ENCODE measurements at places on chromosomes 7 and 10. TPM values are rescaled to one million over a fixed set of nuclear protein-coding genes. Genes with fewer than 3 reads are reported as not detected.
A peak's percentile ranks its signal among the peaks of the same experiment; 100 is the strongest.

The PRSS37 gene
- 0.72 TPM for total RNA-seq

The EEPD1 gene
- 9.9 TPM for total RNA-seq

The SPOCK2 gene
- 0.24 TPM for total RNA-seq

The ZNF746 gene
- total RNA-seq, result 15.2 TPM

The TAC1 gene
- 4.6 TPM for total RNA-seq

The ANK3 gene
- 79.4 TPM for total RNA-seq

The TM9SF3 gene
- 159 TPM for total RNA-seq

The FAM131B gene
- 7.2 TPM for total RNA-seq

The XRCC2 gene
- 2.2 TPM for total RNA-seq

The CRHR2 gene
- 0.72 TPM for total RNA-seq

The CYP3A4 gene
- 0.72 TPM for total RNA-seq

The CYP3A7 gene
- 1.2 TPM for total RNA-seq

DNA sequence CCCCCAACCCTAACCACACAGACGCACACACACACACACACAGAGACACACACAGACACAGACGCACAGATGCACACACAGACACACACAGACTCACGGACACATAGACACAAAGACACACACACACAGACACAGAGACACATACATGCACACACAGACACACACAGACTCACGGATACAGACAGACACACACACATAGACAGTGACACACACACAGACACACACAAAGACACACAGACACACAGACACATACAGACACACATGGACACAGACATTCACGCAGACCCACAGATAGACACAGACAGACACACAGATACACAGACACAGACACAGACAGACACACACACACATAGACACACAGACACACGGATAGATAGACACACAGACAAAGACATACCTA, 2.1 kb downstream of the CALML5 start:
- DNase-seq, result no peak

GRCh38 chr10:114291516-114291915, 52.5 kb downstream of the VWA2 start:
- DNase-seq, result no peak

DNA sequence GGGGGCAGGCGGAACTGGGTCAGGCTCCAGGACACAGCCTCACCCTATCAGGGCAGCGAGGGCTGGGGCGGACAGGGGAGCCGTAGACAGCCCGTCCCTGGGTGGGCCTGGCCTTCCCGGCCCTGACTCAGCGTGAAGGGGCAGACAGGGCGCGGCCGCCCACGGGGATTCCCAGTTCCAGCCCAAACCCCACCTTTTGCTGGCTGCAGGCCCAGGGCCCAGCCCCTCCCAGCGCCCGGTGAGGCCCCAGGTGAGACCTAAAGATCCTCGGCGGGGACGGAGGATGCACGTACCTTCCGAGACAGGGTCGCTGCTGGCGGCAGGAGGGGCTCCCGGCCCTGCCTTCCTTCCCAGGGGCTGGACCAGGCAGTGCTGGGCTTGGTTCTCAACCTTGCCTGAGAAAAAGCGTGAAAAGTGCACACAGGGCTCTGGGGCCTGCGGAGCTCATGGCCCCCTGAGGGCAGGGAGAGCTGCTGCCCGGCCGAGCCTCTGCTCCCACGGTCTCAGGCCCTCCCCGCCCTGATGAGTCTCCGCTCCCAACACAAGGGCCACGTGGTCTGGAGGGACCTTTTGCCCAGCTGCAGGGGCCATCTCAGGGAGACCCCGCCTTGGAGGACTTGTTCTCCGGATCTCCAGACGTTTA, 43.9 kb upstream of the DNAJB6 start:
- DNase-seq, result no peak

DNA sequence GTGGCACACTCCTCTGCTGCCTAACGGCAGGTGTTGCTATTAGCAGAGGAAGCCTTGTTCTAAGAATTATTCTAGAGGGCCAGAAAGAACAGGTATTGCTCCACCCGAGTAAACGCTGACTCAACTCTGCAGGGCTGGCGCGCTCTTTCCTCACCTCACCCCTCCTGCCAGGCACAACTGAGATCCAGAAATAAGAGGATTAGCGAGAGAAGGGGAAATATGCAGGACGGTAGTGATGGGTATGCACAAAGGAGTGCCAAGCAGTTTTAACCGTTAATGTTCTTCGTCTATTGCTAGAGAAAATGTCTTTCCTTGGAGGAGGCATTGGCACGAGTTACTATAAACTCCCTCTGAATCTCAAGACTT, 369 bp upstream of the SCIN start:
- DNase-seq, result peak; percentile 14

- DNase-seq, result no peak
Observed at GRCh38 chr7:135169141-135169963, 1.2 kb downstream of the CYREN start.

GRCh38 chr10:22714479-22715289, at the start of gene PIP4K2A:
Gene PIP4K2A (minus strand): TSS chr10:22714578. CDS start chr10:22714326, 252 bp downstream.
- peak; percentile 80 for DNase-seq

DNA sequence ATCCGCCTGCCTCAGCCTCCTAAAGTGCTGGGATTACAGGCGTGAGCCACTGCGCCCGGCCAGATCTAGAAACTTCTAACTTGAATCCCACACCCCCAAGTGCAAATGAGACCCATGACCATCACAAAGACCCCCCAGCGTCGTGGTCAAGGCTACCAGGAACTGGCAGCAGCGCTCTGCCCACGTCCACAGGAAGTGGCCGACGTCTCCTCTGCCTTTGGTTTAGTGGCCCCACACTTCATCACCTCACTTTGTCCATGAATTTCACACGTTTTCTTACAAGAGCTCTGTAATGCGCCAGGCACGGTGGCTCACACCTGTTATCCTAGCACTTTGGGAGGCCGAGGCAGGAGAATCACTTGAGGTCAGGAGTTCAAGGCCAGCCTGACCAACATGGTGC, 53.5 kb upstream of the TNRC18 start:
- DNase-seq, result no peak

DNA sequence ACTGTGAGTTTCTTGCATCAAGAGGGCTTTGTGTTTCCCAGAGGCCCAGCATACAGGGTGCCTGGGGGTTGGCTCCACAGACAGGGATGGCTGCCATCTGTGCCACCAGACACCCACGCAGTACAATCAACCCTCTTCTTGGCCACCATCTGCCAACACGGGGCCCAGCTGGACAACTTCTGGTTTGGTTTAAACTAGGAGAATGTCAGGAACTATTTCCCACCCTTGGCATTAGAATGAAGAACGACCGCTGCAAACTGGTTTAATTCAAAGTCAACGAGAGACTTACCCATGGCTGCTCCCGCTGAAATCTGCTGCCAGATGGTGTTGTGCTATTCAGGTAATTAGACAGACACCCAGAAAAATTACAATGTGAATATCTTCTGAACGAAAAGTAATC, 27.8 kb downstream of the NMT2 start:
- no peak for DNase-seq

DNA sequence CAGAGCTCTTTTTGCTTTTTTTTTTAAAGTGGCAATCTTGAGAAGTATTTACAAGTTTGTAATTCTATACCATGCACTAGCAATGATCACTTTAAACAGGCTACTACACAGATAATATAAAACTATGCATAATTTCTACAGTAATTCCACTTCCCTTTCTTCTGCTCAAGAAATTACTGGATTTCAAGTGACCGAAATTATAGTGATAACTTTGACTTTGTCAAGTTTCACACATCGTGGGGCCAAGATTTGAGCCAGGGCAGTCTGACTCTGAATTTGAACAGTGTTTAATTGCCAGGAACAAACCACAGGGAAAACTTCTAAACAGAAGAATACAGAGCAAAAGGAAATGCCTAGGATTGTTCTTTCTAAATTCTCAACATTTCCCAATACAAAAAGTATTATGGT, 288.3 kb upstream of the MKLN1 start:
- no peak for DNase-seq

GRCh38 chr10:52443419-52444388, 129.6 kb downstream of the DKK1 start:
- no peak for DNase-seq

GRCh38 chr10:24944512-24945255, 7.7 kb downstream of the PRTFDC1 start:
- DNase-seq, result peak; percentile 93

- DNase-seq, result no peak
Observed at GRCh38 chr7:149241696-149242095, 2.2 kb downstream of the ZNF212 start.

DNA sequence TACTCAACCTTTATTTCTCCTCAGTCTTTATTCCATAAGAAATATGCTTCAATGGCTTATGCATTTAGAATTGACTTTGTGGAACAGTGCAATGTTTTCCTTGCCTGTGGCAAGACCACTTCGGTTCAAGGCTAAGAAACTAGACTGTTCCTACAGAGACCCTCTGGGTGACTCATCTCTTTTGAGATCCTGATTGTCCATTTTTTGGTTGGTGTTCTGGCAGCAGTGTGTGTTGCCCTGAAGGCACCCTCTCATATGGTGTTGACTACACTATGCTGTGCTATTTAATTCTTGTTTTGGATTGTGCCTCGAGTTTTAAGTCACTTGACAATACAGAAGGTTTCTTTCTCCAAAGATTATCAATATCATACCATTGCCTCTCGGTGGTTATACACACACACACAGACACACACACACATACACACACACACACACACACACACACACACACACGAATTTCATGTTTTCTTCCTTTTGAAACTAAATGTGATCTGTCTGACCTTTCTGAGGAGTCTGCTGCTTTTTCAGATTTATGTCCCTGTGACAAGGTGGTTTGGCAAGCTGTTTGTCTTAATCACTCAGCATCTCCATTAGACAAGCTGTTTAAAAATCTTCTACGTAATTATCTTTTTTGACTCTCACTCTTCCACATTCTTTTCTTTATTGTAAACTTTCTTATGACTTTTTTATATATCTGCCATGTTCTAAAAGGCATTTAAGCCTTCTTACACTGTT, 187.2 kb downstream of the VTI1A start:
- peak; percentile 59 for DNase-seq

GRCh38 chr7:85041605-85042216, 145.1 kb downstream of the SEMA3D start:
- peak; percentile 68 for DNase-seq

DNA sequence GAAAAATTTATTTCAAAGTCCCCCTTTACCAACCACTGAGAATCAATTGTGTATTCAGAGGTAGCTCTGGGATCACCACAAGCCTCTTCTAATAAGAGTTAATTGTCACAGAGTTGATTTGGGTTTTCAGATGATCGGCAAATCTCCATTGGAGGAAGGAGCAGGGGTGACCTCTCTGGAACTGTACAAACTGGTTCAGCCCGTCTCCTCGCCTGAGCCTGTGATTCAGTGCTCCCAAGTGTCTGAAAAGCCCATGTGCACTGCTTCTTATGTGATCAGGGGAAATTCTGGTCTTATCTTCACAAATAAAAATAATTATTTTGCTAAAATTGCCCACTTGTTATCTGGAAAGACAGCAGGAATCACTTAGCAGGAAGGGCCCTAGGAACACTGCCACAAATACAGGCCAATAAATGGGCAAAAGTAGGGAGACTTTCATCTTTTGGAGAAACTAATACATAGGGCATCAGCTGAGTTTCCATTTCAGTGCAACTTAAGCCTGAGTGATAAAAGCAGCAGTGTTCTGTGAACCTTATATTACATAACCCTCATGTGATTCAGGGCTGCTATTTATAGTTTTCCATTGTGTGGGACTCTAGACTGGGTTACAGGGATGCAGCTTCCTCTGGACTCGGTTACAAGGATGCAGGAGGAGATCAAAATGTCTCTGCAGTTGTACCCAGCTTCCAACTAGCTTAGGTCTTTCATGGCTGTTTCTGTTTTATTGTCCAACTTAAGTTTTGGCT, 32.3 kb downstream of the CDK1 start:
- peak; percentile 93 for DNase-seq

- no peak for DNase-seq
Observed at GRCh38 chr7:39342763-39343162, 223.4 kb upstream of the YAE1 start.

- no peak for DNase-seq
Observed at GRCh38 chr7:25901658-25902057, 250.3 kb upstream of the NFE2L3 start.

GRCh38 chr7:18693406-18693805, 197.9 kb downstream of the HDAC9 start:
- peak; percentile 74 for DNase-seq

DNA sequence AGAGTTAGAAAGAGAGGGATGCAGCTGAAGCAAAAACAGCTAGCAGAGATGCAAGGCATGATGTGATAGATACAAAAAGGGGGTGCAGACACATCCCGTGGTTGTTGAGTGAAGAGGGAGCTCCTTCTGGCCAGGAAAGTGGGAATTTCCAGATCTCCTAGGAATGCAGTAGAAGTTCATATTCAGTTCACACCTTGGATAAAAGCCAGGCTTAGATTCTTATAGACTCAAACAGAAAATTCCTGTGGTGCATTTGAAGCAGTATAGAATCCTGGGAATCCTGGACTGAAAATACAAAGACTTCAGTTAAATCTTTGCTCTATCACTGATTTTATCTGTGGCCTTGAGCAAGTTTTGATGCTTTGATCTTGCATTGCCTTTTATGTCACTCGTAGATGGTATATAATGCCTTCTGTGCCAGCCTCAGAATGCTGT, 33.9 kb downstream of the SGPL1 start:
- peak; percentile 64 for DNase-seq

GRCh38 chr7:148434181-148434757, 156.3 kb upstream of the C7orf33 start:
- peak; percentile 85 for DNase-seq

DNA sequence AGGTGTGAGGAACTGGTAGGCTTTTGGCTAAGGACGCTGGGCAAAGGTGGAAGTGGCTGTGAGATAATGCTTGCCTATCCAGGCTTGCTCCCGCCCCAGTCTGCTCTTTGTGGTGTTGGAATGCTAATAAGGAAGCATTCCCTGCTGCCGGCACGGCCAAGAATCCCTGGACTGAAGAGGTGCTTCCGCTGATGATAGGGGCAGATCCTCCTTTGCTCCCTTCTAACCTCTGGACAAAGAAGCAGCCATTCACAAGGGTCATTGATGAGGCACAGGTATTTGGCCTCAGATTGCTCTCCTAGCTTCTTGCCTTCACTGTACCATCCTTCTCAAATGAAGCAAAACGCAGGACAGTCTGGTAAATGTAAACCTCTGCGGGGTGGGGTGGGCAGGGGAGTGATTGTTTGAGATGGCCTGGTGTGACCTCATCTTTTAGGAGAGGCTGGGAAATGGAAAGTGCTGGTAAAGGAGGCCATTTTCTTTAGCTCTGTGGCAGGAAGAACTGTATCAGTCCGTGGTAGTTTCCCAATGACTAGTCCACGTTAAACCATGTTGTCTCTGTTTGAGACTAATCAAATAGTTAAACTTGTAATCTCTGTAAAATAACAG, 1.7 kb downstream of the PGAM1 start:
- no peak for DNase-seq

DNA sequence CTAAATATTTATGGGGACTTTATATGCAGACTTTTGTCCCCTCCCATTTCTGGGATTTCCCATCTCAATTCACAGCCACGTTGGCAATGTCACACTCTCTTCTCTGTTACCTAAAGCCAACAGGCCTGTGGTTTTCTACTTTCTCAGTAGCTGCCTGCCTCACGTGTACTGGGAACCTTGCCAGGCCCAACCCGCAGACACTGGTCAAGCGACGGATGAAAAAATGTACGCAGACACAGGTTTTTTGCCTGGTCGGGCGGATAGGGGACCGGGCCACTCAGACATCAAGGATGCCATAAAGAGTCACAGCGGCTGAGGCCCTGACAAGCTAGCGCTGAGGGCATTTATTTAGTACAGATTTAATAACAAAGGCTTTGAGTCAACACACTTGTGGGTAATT, 204.4 kb upstream of the DPP6 start:
- no peak for DNase-seq

GRCh38 chr10:128576336-128576735, 450.1 kb upstream of the MKI67 start:
- DNase-seq, result no peak

- DNase-seq, result no peak
Observed at GRCh38 chr7:45703373-45703821, 129.2 kb downstream of the ADCY1 start.

- no peak for DNase-seq
Observed at GRCh38 chr10:34333513-34333912, 481.6 kb downstream of the PARD3 start.

Data from umbilical cord (tissue), 2 donors.